ENCODE measurements at places on chromosomes 4 and X. TPM values are rescaled to one million over a fixed set of nuclear protein-coding genes. Genes with fewer than 3 reads are reported as not detected.

DNA sequence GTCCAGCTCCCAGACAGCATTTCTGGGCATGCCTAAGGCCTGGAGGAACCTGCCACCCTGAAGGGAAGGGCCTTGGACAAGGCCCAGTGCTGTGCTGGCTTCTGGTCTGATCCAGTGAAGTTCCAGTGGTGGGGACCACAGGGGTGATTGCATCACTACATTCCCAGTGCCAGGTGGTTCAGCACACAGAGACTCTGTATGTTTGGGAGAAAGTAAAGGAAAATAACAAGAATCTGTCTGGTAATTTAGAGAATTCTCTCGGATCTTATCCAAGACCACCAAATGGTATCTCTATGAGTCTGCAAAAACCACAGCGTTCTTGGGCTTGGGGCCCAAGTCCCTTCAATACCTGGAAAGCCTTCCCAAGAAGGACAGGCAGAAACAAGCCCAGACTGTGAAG lies 131.8 kb upstream of the MAD2L1 start:
- no peak for DNase-seq

DNA sequence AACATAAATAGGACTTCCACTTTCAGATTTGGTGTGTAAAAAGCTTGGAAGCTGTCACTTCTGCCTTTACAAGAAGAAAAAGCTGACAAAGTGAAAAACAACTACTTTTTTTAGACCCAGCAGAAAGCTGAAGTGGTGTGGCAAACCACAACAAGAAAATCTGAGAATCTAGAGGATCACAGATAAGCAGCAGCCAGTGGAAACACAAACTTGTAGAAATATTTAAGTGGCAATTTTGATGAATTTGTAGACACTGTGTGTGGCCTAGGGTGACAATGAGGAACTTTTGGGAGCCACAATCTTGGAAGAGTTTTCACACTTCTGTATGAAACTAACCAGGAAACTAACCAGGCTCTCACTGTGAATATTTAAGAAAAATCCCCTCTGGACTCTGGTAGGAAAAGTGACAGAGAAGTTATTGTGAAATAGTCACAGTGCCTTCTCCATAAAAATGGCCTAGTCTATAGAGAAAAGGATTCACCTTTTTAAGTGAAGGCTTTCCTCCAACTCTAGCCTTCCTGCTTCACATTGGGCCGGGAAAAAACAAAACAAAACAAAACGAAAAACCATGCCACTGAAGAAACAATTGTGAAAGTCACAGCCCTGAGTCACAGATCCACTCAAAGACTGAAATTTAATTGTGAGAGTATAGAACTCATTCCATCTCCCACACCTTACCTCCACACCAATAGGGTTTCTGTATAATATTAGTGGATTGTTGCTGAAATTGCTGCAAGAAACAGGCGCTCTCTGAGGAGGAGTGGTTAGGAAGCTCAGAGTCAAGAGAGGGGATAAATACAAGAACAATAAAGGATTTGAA lies 26.7 kb upstream of the GUCY1A1 start:
- DNase-seq = no peak

DNA sequence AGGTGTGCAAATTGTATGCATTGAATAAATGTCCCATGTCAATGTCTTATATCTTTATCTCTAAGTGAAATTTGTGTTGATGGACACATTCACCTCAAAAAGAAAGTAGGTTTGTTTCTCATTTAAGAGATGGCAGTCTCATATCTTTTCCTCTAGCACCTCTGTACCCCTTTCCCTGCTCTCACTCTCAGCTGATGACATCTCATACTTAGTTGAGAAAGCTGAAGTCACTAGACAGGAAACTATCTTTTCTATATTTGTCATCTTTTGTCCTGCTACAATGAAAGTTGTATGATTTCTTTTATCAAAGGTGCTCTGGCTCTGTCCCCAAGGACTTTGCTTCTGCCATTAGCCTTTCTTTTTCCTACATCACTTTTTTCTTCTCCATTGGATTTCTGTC lies 84.0 kb upstream of the GRPR start:
- no peak for DNase-seq

DNA sequence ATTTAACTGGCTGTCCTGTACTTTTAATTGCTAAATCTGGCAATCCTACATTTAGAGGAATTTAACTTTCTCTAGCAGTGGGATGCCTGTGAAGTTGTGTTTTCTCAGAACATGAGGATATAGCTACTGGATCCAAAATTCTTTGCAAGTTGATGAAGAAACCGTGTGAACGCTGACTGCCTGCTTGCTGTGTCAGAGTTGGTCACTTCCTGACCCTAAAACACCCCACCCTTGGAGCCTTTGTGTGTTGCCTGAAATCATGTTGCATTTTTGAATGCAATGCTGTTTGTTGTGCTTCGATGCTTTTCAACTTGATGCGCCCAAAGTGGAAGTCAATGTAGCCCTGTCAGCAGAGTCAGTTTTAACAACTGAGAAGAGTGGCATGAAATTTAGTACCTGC lies 211.2 kb downstream of the ANK2 start:
- no peak for DNase-seq

GRCh38 chrX:112056476-112056875 lies 26.1 kb downstream of the TRPC5 start:
- DNase-seq = no peak

Gene ASB9
- total RNA-seq = 0.46 TPM

Gene SOX3
- total RNA-seq = not detected

Data from cardiac septum (tissue), 1 donor.